ENCODE measurements at places on chromosomes 4 and X.

DNA sequence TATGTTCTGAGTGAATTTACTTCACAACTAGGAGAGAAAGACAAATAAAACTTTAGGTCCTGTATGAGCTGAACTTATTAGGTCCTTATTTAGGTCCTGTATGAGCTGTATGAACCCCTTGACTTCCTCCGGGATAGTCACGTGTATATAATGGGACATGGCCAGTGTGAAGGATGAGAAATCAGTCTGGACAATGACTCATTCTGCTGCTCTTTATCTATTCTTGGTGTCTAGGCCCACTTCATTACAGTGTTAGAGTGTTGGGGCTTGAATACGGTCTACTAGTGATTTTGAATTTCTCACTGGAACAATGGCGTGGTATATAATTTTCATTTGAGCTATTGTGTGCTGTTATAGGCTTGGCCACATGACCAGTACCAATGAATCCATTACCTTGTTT is 21.9 kb downstream of the STK26 start:
- no peak for DNase-seq

DNA sequence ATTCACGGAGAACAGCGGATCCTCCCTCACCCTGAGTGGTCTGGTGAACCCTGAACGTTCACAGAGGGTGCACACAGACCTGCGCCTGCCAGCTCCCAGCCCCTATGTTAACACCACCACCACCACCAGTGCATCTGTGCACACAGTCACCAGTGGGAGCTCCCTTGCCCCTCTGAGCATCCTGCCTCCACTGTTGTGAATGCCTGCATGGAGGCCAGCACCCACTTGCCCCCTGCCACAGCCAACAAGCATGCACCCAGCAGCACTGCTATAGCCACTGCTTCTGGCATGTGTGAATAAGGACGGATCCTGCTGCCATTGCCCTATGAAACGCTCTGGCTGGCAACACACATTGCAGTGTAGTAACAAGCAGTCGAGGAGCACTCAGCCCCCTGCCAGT is 29.1 kb upstream of the PWWP3B start:
- DNase-seq: no peak

- DNase-seq: no peak
Measured at GRCh38 chrX:100895365-100896075, 21.4 kb upstream of the NOX1 start.

DNA sequence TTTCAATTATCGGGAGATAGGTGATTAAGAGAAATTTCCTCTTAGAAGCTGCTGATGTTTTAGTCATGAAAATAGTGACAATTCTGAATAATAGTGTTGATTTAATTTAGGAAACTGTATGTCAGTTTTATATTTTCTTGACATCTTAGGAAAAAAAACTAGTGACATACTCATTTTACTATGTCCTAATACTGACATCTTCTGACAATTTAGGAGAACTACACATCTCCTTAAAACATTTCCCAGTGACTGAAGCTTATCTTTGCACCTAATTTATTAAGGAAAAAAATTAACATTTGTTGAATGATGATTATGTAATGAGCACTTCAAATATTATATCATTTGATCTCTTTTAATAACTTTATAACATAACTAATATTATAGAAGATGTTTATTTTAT is 42.0 kb upstream of the RBMXL3 start:
- DNase-seq: no peak

DNA sequence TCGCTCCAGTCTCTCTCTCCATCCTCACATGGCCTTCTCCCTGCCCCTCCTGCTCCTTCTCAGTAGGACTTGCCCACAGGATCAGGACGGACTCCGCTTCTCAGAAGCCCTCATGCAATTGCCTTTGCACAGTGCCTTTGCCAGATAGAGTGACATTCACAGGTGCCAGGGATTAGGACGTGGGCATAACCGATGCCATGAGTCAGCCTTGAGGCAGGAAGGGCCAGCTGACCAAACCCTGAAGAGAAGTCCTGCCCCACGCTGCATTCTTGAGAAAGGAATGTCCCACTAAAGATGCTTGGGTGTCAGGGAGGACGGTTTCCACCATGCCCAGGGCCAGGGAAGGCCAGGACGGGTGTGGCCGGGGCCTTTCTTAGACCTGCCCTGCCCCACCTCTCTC is 6.6 kb upstream of the GRPEL1 start:
- DNase-seq: no peak
